ENCODE measurements at places on chromosomes 6 and 20.

DNA sequence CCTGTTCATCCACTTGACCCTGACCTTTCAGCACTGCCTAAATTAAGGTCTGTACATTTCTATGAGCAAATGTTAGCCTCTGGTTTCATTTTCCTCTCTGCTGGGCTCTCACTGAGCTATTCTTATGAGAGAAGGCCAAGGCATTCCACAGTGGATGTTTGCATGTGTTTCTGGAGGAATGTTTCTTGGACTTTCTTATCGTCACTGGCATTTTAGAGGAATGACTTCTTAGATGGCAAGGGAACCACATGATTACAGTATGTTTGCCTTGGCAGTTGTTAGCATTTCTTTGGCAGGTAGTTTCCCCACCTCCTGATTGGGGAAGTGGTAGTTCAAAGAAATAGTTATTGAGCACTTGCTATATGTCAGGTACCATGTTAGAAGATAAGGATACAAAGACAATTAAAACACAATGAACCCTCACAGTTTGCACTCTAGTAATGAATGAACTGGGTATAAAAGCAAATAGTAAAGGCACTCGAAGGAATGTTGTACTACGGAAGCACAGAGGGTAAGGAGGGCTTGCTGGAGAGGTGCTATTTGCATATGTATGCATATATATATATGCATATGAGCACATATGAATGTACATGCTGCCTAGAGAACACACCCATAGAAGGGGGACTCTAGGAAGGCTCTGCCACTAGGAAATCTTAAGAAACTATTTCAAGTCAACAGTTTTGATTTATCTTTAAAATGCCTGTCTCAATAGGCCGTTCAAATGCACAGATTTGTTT is 307.4 kb downstream of the EYA4 start:
- no peak for DNase-seq

- no peak for DNase-seq
Observed at GRCh38 chr6:33781131-33781975, 7.6 kb downstream of the LEMD2 start.

DNA sequence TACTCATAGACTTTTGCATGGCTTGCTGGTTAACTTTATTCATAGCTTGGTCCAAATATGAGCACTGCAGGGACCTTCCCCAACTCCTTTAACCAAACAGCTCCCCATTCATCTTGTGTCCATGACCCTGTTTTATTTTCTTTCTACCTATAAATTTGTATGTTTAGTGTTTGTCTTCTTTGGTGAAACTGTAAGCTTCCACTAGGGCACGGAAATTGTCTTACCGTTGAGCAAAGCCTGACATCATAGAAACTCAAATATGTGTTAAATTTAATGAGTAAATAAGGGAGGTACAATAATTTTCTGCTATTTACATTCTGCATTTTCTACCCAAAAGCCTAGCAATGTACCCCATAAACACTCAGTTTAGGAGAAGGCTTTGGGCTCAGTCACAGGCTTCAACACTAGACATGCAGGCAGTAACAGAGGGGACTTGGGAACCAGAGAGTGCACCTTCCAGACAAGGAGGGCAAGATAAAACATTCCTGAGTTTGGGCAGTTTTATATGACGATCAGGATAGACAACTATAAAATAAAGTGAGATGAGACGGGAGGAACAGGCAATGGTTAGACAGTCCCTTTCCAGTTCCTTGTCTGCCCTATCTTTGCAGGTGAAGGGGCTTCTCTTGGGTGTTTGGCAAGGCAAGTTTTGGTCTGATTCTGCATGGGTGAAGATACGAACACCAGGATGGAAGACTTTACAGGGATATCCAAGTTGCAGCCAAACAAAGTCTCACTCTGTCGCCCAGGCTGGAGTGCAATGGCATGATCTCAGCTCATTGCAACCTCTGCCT is 46.2 kb upstream of the ZNF217 start:
- no peak for DNase-seq

- DNase-seq, result no peak
Observed at GRCh38 chr6:14380901-14381828, 263.6 kb downstream of the CD83 start.

GRCh38 chr6:50978380-50979170 is 159.9 kb downstream of the TFAP2B start:
- DNase-seq, result no peak

DNA sequence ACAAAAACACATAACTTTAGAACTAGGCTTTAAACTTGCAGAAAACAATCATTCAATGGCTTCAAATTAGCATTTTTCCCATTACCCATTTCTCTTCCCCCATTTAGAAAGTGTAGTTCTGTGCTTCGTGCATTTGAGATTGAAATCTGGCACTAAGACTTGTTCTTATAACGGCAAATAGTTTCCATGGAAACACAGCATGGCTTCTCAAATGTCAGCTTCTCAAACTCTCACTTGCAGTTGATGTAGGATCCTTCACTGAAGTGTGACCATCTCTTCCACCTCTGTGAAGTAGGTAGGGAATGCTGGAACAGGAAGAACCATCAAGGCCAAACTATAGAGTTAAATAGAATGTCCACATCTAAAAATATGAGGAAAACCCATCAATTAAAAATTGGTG is 52.2 kb downstream of the MANEA start:
- DNase-seq, result no peak

DNA sequence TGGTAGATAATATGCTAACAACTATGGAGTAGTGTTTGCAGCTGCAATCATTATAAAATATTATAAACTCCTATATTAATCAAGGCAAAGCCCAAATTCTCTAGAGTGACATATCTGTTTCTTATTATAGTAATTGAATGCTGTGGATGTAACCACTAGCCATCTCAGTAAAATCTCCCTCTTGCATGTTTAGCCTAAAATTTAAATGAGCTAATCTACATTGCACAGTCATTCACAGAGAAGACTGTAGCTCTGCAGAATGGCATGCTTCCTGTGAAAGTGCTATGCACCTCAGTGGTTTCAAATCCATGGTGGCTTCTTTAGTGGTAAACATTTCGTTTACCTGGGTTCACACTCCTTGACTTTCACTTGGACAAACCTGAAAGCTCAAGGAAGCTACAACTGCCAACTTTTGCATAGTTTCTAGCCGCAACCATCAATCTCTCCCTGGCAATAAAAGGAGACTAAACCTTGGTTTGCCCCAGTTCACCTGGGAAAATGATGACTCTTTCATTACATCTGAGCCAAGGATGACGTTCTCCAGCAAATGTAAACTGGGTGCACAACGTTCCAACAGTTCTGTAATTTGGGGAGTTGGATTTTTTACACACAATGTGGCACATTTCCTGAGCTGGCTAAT is 47.2 kb downstream of the FILIP1 start:
- no peak for DNase-seq

DNA sequence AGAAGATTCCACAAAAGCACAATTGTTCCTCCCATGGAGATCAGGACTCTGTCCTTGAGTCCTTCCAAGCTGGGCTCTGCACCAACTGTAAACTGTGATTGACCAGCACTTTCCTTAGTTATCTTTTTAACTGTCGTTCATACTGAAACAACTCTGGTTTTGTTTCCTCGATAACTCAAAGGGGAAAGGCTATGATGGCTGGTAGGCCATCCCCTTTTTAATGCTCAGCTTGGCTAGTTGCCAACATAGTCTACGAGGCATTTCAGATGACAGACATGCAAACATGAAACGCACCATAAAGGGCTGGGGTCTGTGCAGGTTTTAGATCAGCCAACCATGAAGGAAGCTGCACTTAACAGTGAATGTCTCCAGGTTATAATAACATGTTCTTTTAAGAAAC is 497.1 kb upstream of the ARID1B start:
- no peak for DNase-seq

DNA sequence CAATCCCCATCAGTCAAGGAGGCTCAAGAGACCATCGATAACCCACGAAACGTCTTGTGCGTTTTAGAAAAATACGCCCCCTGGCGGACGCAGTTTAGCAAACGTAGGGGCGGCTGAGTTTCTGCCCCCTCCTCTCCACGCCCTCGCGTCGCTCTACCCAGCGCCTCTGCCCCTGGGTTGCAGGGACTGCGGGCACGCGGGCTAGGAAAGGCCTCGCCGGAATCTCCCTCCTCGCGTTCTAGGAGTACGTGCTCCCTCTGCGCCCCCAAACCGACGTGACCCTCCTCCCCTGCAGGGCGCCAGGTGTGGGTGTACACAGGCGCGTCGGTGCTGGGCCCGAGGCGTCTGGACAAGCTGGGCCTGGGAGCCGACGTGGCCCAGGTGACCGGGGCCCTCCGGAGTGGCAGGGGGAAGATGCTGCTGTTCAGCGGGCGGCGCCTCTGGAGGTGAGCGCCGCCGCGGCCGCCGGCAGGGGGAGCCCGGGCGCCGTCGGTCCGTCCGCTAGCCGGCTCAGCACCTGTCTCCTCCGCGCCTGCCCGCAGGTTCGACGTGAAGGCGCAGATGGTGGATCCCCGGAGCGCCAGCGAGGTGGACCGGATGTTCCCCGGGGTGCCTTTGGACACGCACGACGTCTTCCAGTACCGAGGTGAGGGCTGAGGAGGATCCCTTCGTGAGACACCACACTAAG is 5.3 kb downstream of the MMP9 start:
- DNase-seq, result peak; percentile 60

- DNase-seq, result no peak
Observed at GRCh38 chr6:121504227-121504626, 68.8 kb downstream of the GJA1 start.

DNA sequence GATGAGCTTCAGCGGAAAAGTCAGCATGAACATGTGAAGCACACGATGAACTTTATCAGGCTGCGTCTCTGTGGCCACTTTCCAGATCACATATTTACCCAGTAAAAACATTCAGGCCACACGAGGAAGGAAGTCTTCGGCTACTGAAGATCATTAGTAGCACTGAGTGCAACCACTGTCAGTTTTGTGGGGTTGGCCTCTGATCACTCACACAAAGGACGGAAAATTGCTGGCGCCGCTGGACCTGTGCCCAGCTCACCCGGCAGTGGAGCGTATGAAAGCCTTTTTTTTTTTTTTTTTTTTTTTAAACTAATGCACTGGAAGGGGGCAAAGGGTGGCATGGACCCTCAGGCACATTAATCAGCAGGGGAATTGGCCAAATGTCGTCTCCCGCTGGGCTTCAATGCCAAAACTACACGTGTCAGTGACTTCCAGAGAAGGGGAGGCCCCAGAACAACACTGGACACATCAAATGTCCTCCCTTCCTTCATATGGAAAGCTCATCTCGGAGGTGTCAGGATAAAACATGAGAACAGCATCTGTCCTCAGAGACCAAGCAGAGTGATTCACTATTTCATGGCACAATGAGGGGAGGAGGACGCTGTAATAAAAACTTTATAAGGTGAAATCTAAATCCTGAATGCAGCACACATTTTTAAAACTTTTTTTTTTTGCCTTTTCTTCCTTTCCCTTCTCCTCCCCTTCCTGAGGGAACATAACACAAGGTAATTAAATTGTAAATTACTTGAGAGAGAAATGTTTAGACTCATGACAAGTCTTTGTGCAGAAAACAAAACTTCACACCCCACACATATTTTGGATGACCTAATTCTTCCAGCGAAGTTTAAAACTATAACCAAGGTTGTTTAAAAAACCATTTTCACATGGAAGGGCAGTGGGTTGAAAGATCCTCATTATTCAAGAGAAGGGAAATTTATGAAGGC is 223.4 kb downstream of the FOXC1 start:
- peak; percentile 61 for DNase-seq

GRCh38 chr20:45372241-45372640 is 5.9 kb downstream of the TP53TG5 start:
- no peak for DNase-seq

DNA sequence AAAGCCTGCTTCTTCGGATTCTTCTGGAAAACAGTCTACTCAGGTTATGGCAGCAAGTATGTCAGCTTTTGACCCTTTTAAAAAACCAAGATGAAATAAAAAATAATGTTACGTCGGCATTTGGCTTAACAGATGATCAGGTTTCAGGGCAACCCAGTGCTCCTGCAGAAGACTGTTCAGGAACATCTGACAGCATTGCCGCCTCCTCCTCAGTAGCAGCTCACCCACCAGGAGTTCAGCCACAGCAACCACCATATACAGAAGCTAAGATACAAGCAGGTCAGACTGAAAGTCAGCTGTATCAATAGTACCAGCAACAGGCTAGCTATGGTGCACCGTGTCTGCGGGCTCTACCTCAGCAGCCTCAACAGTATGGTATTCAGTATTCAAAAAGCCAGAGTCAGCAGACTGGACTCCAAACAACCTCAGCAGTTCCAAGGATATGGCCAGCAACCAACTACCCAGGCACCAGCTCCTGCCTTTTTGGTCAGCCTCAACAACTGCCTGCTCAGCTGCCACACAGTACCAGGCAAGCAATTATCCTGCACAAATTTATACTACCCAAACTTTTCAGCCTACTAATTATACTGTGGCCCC is 51.9 kb downstream of the BTBD9 start:
- no peak for DNase-seq

GRCh38 chr20:56392881-56393482 is 537 bp downstream of the CSTF1 start:
- DNase-seq, result no peak

DNA sequence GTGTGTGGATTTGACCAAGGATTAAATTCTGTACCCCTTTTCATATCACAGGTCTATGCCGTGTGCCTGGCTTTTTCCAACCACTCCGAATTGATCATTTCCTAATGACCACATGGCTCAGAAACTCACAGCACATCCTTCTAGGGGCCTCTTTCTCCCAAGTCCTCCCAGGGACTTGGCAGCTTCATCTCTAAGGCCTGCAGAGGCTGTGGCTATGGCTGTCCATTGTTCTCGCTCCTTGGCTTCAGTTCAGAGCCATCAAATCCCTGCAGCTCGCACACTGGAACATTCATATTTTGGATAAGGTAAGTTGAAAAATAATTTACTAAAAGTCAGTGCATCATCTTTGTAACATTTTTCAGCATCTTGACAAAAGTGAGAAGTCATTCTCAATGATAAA is 497.2 kb upstream of the CDH4 start:
- no peak for DNase-seq

DNA sequence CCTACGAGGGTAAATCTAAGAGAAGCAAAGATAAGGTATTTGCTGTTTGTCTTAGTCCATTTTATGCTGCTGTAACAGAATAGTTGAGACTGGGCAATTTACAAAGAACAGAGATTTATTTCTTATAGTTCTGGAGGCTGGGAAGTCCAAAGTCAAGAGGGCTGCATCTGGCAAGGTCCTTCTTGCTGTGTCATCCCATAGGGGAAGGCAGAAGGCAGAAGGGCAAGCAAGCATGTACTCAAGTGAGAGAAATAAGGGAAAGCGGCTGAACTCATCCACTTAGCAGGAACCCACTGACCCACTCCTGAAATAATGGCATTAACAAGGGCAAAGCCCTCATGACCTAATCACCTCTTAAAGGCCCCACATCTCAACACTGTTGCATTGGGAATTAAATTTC is 102.7 kb downstream of the AGPAT4 start:
- no peak for DNase-seq

- no peak for DNase-seq
Observed at GRCh38 chr6:108417027-108417426, 122.2 kb downstream of the AFG1L start.

GRCh38 chr20:308427-309038 is 11.2 kb downstream of the ZCCHC3 start:
- DNase-seq, result no peak

DNA sequence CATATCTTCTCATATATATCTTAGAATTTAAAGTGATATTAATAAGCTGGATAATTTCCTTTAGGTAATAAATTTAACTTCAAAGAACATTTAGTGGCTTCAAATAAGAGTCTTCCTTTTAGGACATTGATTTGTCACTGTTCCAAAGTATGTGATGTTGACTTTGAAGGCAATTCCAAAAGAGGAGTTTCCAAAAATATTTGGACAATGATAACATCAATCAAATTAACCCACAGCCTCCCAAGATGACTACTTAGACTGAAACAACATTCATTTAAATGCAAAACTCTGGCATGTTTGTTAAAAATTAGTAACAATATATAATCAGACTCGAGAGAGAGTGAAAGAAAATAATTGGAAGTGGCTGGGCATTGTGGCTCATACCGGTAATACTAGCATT is 211.1 kb downstream of the OGFRL1 start:
- DNase-seq, result no peak

All from transverse colon (tissue), 4 donors.